ENCODE measurements at places on chromosomes 16 and 17.

DNA sequence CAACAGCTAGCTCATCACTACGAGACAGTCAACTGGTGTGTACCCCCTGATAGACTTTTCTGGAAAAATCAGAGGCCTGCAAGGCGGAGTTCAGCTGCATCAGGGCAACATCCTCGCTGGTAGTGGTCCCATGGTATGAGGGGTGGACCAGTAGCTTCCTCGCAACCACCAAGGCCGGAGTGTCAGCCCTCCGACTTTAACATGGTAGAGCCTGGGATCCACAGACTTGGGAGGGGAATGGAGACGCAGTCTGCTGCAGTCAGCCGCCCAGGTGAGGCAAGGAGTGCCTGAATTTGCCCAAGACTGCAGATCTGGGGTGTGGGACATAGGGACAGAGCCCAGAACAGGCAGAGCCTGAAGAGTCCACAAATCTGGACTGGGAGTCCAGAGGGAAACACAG, 13.4 kb downstream of the ZG16B start:
- DNase-seq: no peak

- DNase-seq: no peak
These were observed 13.4 kb downstream of the EMC6 start for GRCh38 chr17:3682033-3682432.

DNA sequence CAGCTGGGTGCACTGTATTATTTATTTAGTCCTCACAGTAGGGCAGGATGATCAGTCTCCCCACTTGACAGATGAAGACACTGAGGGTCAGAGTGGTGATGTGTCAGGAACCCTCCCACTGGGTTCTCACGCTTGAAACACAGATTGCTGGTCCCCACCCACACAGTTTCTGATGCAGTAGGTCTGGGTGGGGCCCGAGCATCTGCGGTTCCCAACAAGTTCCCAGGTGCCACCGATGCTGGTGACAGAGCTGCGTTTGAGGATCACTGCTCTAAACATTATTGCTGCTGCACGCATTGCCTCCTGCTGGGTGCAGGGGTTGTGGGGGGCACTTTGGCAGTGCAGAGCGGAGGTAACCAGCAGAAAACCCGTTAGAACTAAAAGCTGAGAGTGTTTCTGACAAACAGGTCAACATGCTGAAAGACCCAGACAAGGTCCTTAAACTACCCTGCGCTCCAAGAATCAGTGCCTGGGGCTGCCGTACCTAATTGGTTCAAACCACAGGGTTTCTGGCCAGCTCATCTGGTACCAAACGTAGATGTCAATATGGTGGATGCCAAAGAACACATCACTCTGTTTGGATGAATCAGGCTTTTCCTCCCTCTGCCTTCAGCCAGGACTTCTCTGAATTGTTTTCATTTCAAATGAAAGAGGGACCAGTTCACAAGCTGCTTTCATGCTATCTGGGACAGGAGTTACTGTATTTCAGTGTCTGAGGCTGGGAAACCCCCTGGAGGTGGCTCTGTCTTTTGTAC, 76.0 kb downstream of the ABCC1 start:
- DNase-seq: peak; percentile 49

- no peak for DNase-seq
These were observed 28.6 kb upstream of the ITGA3 start for GRCh38 chr17:50027172-50027880.

- no peak for DNase-seq
These were observed 442.6 kb downstream of the SHISA9 start for GRCh38 chr16:13344001-13344400.

- no peak for DNase-seq
These were observed 86.6 kb upstream of the DNAH9 start for GRCh38 chr17:11511696-11512095.

- no peak for DNase-seq
These were observed 62.1 kb downstream of the PRKCA start for GRCh38 chr17:66364508-66364907.
